Stimulated activated CD4-positive, alpha-beta T cell treated with anti-CD3 and anti-CD28 coated beads, Interleukin-4, amount 100 ng/mL, for 4 hours (primary cell): ENCODE measurements at places on chromosomes 3 and 15.

- no peak for DNase-seq
Observed at GRCh38 chr3:107284612-107285011, 92.6 kb upstream of the CCDC54 start.

DNA sequence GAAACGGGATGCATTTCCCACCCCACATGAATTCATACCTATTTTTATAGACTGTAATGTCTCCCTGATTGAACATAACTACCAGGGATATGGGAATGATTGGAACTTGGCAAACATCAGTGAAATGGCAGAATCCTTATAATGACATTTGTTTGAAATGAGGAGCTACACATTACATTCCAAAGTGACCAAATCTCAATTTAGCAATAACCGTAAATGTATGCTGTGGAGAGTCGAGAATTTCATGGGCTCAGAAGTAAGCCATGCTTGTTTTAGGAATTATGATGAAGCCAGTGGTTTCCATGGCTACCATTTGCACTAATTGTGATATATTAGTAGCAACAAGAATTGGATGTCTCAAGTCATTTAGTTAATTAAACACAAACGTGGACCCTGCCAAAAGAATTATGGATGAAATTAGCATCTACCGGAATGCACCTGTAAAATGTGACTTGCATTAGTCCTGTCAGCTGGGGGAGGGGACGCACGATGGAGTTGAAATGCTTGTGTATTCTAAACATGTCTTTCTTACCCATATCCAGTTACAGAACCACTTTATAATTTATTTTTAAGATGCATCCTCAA lies 760.2 kb downstream of the GRM7 start:
- DNase-seq: no peak

GRCh38 chr15:66565741-66566144 lies at the start of gene LCTL:
LCTL (minus strand) TSS chr15:66565998; CDS start chr15:66565365, 633 bp downstream.
- no peak for DNase-seq

- DNase-seq: no peak
Observed at GRCh38 chr3:155602307-155602706, 142.6 kb downstream of the PLCH1 start.

GRCh38 chr3:128275316-128276145 lies 122.2 kb downstream of the EEFSEC start:
- no peak for DNase-seq
